ENCODE measurements at places on chromosomes 12 and 14.

- DNase-seq = no peak
Observed at GRCh38 chr12:17264603-17265002, 658.6 kb upstream of the LMO3 start.

- DNase-seq = no peak
Observed at GRCh38 chr12:40473962-40474361, 218.3 kb upstream of the CNTN1 start.

- no peak for DNase-seq
Observed at GRCh38 chr12:96300064-96300463, 100.2 kb downstream of the CDK17 start.

DNA sequence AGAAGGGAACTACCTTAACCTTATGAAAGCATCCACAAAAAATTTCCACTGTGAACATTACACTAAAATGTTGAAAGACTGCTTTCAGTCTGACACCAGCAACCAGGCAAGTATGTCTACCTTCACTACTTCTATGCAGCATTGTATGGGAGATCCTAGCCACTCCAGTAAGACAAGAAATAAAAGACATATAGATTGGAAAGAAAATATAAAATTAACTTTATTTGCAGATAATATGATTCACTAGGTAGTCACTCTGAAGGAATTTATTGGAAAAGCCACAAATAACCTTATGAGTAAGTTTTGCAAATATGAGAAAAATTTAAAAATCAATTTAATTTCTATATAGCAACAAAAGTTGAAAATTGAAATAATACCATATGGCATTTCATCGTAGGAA is 172.0 kb downstream of the RERGL start:
- DNase-seq = no peak

DNA sequence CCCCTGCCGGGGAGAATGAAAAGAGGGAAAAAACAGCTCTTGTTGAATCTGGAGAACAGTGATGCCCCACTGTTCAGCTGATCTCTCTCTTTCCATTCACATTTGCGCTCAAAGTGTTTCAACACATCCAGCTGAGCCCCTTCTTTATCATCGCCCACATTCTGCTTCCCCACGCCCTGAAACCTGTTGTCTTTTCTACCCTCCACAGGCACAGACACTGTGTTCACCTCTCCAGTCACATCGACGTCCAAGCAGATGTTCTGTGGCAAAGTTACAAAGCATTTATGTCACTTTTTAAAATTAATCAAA is 338.7 kb downstream of the EGLN3 start:
- DNase-seq = no peak
